ENCODE measurements at places on chromosomes 2 and 18.

- DNase-seq = no peak
These were observed 75.4 kb upstream of the CHRNA1 start for GRCh38 chr2:174839662-174840061.

GRCh38 chr2:197673106-197673505 lies 2.3 kb downstream of the RFTN2 start:
- DNase-seq = no peak

- no peak for DNase-seq
These were observed 4.5 kb downstream of the SEMA4F start for GRCh38 chr2:74658516-74658915.

DNA sequence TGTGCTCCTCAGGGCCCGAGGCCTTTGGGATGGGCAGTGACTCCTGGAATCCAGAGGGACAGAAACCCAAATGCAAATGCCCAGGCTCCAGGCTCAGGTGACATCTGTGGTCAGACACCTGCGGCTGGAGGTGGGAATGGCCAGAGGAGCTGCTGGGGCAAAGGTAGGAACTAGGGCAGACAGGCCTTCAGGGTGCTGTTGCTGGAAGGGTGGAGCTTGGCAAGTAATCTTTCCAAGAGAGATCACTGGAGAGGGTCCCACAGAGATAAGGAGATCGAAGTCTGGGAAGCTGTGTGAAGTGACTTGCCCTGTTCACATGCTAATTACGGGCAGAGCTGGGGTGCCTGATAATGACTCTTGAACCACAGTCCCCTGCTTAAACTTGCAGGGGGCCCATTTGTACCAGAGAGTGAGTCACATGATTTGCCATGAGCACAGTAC lies 82.4 kb downstream of the ACAA2 start:
- no peak for DNase-seq

DNA sequence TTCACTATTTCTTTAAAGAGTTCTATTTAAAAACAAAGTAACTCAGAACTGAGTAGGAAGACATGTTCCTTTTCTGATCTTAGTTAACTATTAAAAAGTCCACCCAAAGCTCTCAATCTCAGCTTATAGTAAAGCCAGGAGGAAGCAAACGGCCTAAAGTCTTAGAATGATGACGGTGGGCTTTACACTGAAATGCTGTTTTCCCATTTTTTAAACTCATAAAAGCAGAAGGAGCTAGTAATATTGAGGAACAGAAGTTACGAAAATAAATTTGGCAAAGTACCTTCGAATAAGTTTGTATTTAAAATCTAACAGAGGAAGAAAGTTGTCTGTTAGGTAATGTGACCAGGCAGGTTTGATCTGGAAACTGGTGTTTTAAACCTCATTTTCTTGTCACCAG lies 111.1 kb downstream of the ZNF532 start:
- DNase-seq = no peak

GRCh38 chr2:165691615-165692014 lies 102.4 kb downstream of the GALNT3 start:
- peak; percentile 70 for DNase-seq

- no peak for DNase-seq
These were observed 80.2 kb upstream of the SNTG2 start for GRCh38 chr2:870426-870825.

DNA sequence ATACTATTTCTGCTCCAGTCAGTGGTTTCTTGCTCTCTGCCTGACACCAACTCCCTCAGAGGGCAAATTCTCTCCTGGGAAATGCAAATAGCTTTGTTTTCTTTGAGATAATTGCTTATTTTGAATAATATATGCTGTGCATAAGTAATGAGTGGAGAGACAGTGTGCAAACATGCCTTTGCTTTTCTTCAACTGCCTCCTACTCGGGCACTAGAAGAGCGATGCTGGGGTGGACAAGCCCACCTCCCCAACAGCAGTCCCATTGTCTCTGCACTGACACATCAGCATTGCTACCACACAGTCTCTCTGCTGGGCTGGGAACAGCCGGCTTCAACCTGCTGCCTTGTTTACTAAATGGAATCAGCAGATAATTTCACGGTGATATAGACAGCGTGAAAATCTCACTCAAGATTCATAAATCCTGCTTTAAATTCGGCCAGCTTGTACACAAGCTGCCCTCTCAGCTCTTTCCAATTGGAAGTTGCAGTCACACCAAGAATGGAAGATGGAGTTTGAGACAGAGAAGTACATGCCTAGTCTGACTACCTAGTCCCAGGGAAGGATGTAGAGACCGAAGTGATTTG lies 694.5 kb downstream of the TDRD15 start:
- no peak for DNase-seq

DNA sequence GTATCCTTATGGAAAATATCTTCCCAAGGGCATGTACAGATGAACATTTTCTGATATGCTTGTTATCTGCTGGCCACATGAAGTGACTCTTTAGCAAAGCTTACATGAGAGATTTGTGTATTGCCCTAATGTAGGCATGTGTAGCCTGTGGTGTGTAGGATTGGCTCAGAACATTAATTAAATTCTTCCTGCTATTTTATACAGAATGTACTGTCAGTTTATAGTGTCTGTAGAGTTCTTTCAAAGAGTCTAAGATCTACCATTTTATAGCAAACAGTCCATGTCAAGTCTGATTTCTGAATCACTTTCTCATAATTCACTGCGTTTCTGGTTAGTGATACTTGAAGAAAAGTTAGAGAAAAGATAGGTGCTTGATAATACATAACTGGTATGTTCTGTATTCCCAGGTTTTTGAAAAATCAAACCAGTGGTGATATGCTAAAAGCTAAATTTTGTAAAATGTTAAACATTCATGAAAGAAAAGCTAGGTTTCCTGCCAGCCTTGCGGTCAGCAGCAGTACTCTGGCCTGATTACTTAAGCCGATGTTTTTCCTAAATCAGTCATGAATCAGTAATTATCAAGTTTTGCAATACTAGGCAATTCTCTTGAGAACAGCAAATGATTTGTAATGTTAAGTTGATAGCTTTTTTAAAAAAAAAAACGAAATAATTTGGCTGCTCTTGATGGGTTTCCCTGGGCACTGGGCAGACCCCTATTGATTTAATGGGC lies 30.9 kb upstream of the EFEMP1 start:
- no peak for DNase-seq

DNA sequence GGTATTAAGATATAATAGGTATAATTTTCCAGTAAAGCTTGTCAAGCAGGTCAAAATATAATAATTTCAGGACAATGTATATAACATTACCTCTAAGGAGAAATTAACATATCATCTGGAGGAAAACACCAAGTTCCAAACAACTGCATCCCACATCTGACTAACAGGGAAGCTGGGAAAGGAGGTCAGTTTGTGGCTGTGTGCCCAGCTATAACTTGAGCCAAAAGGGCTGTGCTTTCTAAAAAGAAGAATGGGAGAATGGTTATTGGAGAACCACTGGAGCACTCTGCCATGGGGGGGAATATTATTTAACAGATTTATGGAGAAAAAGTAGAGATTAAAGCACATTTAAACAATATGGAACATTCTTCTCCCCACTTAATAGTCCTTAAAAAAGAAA lies 390.6 kb upstream of the PKDCC start:
- DNase-seq = no peak

GRCh38 chr2:100242891-100243619 lies 79.2 kb downstream of the LONRF2 start:
- no peak for DNase-seq

DNA sequence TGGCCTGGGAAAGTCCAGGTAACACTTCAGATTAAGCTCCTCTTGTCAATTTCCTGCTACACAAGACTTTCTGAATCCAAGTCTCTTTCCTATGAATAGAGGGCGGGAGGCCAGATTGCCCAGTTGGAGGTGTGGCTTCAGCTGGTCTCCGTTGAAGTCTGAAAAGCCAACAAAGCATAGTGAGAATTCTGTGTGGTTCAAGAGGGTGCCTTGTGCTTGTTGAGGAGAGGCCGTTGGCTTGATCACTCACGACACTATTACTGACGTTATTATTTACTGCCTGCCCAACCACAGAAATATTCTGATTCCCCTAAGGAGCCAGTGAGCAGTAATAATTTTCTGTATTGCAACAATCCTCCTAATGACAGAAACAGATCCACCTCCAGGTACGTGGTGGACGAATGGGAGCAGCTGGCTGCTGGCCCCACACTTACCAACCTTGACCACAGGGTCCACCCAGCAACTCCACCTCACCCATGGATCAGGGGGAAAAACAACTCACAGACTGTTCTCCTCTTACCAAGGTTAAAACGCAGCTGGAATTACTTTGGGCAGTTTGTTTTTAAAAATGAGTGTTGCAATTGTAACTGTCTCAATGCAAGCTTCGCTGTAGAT lies 21.9 kb downstream of the NRP2 start:
- DNase-seq = no peak

DNA sequence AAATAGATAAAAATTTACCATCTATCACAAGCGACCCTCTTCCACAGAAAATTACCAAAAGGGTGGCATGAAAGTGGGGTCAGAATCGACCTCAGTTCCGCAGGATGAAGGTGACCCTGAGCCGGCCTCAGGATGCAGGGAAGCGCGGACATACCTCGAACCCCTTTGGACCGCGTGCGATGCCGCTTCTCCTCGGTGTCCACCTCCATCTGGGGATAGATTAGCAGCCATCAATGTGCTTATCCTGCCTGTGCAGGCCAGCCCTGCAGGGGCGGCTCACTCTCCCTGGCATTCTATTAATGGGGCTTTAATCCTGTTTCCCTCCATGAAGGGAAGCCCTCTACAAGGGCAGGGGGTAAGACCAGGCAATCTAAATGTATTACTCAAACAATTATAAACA lies 235.3 kb upstream of the PXDN start:
- DNase-seq = no peak

DNA sequence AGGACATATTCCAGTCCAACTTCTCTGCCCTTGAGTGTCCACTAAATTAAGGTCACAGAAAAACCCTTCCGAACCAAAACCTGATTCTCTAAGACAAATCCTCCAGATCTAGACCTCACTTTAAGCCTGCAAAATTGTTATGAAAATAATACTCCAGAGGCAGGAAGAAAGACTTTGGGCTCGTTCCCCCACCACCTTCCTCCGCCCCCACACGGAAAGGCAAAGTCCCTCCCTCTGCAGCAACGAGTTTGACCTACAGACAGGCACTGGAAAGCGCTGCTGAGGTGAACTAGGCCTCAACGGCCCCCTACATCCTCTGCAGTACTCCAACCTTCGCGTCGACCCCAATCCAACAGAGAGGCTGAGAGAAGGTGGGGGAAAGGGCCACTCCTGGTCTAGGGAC lies 808 bp downstream of the ATP5MC3 start:
- DNase-seq = no peak

DNA sequence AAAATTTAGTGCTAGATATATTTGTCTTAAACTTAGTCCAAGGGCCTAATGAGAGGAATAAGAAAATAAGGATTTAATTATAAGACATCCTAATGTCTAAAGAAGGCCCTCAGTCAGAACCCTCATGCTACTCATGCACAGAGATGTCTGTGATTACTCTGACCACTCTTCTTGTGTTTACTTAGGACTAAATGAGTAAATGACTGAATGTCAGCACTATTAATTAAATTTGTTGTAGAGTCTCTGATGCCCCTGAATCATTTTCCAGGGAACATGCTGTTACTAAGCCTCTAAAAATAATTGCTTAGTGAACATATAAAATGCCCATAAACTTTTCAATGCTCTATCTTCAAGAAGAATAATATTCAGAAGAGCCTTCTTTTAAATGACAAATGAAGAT lies 32.4 kb downstream of the GULP1 start:
- no peak for DNase-seq

- no peak for DNase-seq
These were observed 56.9 kb upstream of the WIPF1 start for GRCh38 chr2:174654419-174654941.

DNA sequence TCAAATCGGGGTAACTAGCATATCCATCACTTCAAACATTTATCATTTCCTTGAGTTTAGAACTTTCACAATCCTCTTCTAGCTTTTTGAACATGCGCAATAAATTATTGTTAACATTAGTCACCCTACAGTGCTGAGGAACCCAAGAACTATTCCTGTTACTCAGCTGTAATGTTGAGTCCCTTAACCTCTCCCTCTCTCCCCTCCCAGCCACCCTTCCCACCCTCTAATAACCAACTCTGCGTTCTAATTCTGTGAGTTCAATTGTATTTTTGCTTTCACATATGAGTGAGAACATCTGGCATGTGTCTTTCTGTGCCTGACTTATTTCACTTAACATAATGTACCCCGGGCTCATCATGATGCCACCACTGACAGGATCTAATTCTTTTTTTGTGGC lies 78.6 kb upstream of the RANBP2 start:
- DNase-seq = no peak

- DNase-seq = no peak
These were observed 149.6 kb downstream of the TMEM18 start for GRCh38 chr2:527581-527980.

DNA sequence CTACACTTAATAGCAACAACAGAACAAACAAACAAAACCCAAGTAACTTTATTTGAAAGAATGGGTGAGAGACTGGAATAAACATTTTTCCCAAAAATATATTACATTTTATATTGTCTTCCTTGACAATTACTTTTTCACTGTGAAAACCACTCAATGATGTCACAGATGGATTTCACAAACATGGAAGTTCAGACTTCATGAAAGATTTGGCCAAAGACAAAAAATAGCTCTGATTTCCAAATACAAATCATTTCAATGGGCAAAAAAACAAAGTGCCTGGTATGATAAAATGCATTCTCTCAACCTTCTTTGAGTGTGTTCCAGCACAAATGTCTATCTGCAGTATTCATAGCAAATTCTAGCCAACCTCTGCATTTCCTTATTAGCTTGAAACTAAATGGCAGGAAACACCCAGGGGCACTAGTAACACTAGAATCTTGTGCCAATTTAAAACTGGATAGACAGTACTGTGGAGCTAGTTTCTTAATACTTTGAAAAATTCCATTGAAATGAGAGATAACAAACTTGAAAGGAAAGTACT lies 28.5 kb upstream of the NAPG start:
- no peak for DNase-seq

DNA sequence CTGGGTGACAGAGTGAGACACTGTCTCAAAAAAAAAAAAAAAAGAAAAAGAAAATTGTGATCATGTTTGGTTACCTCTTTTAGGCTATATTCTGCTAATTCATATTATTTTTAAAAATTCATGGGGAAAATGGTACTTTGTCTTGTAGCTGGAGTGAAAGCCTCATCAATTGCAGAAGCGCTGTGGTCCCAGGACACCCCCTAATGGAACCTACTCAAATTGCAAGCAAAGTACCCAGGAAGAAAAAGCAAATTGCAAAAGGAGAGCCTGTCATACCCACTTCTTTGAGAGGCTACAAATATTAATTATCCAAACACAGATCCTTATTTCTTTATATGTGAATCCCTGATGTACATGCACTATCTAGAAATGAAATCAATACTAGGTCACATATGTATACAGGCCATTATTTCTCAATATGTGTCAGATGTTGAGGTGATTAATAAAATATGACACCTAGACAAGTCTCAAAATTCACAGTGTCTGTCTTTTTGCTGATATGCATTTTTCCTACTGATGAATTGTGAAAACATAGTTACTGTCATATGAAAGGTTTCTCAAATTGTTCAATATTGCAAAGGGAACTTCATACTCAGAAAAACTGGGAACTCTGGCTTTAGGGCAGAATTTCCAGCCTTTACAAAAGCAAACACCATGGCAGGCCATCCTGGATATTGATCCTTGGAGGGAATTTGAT lies 12.6 kb downstream of the CRACDL start:
- no peak for DNase-seq

- DNase-seq = no peak
These were observed 42.1 kb upstream of the GCFC2 start for GRCh38 chr2:75752828-75753227.

GRCh38 chr2:3284657-3285630 lies 92.7 kb downstream of the EIPR1 start:
- DNase-seq = no peak
